ENCODE measurements at places on chromosomes 11 and 22.

- no peak for DNase-seq
Measured at GRCh38 chr11:105181100-105181499, 41.5 kb upstream of the CARD18 start.

- DNase-seq: no peak
Measured at GRCh38 chr11:94100253-94100652, 28.4 kb upstream of the PANX1 start.

GRCh38 chr22:35582861-35583670 is 34.1 kb downstream of the MB start:
- DNase-seq: peak; percentile 9

DNA sequence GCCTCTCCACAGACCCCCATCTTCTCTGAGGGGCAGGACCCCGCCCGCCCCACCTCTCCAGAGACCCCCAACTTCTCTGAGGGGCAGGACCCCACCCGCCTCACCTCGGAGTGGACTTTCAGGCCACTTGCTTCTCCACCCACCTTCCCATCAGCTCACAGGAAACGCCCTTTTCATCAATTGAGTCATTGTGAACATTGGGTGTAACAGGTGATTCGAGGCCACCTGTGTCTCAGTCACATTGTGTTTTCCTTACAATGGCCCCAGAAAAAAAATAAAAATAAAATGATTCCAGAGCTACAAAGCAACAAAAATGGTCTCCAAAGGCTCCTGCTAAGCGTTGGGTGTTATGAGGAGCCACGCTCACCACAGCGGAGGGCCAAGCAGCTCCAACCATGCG is 36.0 kb downstream of the BRD1 start:
- DNase-seq: no peak

DNA sequence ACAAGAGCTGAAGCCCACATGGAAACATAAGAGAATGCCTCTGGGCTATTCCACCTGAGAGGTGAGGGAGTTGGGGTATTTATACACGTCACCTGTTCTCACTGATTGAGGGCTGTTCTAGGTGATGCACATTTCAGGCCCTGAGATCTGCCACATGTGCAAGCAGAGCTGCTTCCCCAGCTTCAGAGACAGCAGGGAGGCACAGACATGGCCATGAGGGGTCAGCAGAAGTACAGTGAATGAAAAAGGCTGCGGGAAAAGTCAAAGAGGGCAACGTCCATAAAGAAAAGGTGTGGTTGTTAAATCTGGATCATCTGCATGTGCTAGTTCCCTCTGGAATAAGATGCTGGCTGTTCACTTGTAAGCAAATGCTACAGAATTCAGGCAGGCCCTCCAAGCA is 75.4 kb downstream of the GAB4 start:
- no peak for DNase-seq

DNA sequence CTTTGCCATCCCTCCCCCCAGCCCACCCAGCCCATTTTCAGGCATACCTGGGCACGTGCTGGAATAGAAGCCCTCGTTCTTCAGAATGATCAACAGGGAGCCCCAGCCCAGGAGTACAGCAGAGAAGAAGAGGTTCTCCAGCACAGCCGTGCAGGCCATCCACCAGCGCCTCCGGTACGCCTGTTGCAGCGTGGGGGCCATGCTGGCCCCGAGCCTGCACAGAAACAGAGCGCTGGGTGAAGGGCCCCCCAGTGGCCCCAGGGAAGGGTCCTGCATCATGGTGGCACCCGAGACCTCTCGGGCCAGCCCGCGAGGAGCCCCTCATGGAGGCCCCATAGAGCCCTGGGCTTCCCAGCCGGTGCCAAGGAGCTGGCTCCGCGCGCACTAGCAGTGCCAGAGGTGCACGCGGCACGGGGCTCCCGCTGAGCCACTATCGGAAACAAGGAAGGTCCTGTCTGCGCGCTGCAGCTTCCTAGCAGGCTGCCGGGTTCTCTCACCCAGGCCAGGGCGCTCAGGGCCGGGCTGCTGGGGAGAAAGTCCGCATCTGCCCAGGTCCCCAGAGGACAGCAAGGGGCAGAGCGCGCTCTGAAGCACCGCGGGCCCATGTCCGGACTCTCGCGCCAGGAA is 1.5 kb downstream of the SLC43A1 start:
- no peak for DNase-seq

- no peak for DNase-seq
Measured at GRCh38 chr11:76610371-76610770, 60.2 kb downstream of the LRRC32 start.
